ENCODE measurements at places on chromosomes 11 and 22.

DNA sequence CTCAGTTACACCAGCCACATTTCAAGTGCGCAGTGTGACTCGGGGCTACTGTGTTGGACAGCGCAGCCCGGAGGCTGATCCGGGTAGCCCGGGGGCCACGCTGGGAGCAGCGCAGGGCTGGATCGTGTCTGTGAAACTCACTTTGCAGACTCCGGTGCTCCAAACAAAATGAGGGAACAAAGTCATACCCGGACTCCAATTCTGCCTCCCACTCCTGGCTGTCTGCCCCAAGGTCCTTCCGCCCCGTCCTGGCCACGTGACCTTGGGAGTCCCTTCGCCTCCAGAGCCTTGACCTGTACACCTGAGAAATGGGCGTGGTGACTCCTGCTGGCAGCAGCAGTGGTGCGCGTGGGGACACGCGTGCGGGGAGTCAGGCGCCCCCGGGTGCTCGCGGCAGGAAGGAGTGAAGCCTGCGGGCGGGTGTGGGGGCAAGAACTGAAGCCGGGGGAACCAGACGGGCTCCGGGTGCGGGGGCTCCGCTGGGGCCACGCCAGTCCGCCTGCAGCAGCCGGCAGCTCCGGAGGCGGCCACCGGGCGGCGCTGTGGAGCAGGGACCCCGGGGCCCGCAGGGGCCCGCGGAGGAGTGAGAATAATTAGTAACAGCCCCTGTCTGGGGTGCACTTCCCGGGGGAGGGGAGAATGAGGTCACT is 42.4 kb downstream of the KCNJ4 start:
- no peak for DNase-seq

- no peak for DNase-seq
Measured at GRCh38 chr11:112016088-112016764, 9.0 kb upstream of the DLAT start.

GRCh38 chr11:61610905-61611304 is 30.0 kb upstream of the SYT7 start:
- no peak for DNase-seq

- no peak for DNase-seq
Measured at GRCh38 chr11:67577951-67578350, 5.7 kb upstream of the GSTP1 start.

GRCh38 chr11:47611348-47611794 is 17.2 kb upstream of the C1QTNF4 start:
- DNase-seq, result no peak

GRCh38 chr22:43830931-43831560 is 18.9 kb upstream of the EFCAB6 start:
- no peak for DNase-seq

DNA sequence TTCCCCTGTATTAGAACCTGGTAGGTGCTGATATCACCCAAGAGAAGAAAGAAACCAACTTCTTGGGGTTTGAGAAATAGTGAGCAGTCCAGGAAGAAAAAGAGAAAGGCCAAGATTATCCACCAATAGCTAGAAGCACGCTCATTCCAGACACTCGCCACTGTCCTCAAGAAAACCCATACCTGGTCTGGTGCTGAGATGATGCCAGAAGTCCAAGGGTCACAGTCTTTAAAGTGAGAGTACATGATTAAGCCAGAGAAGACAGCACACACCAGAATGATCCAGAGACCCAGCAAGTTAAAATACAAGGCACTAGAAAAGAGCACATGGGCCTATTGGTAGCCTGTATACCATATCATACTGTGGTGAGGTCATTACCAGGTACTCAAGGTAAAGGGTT is 23.6 kb downstream of the SLC5A12 start:
- DNase-seq, result no peak

GRCh38 chr22:20429254-20430100 is 8.1 kb downstream of the SCARF2 start:
- DNase-seq, result peak; percentile 68

GRCh38 chr11:67449116-67449844 is 3.2 kb downstream of the GPR152 start:
- no peak for DNase-seq

GRCh38 chr11:70862093-70862492 is 390.3 kb downstream of the SHANK2 start:
- DNase-seq, result no peak

GRCh38 chr11:115930291-115930690 is 426.1 kb upstream of the CADM1 start:
- no peak for DNase-seq

DNA sequence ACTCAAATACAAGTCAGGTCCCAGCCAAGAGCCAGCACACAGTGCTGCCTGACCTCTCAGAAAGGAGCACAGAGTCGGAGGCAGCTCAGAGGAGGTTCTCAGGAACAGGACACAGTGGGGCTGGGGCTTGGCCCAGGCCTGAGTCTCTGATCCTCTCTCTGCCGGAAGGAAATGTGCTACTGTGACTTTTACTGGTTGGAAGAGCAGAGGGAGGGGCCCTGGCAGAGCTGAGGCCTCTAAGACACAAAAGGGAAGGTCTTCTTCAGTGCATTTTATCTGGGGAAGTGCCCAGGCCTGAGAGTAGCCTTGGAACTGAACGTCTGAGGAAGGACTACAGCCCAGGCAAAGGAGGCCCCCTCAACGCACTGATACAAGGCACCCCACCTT is 16.2 kb upstream of the CASTOR1 start:
- peak; percentile 28 for DNase-seq

- DNase-seq, result no peak
Measured at GRCh38 chr11:77252555-77253270, 48.8 kb downstream of the GDPD4 start.

- no peak for DNase-seq
Measured at GRCh38 chr22:22894740-22895731, 7.4 kb downstream of the IGLL5 start.

- DNase-seq, result peak; percentile 55
Measured at GRCh38 chr11:47373876-47374719, 4.2 kb downstream of the SPI1 start.

GRCh38 chr11:47271328-47271727 is 1.4 kb downstream of the MADD start:
- DNase-seq, result no peak

DNA sequence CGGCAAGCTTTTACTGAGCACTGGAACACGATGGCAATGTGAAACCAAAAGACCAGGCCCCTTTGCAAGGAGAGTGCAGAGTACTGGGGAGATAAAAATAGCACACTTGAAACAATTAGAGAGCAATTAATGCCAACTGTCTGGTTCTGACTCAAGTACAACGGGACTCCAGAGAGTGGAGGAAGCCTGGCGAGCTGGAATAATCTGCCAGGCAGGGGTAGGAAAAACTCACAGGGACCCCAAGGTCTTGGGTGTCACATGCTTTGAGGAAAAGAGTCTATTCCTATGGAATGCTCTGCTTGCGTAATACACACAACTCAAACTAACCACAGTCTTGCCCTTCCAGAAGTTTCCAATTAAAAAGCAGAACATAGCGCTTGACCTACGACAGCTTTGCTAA is 113.0 kb upstream of the CLMP start:
- no peak for DNase-seq

DNA sequence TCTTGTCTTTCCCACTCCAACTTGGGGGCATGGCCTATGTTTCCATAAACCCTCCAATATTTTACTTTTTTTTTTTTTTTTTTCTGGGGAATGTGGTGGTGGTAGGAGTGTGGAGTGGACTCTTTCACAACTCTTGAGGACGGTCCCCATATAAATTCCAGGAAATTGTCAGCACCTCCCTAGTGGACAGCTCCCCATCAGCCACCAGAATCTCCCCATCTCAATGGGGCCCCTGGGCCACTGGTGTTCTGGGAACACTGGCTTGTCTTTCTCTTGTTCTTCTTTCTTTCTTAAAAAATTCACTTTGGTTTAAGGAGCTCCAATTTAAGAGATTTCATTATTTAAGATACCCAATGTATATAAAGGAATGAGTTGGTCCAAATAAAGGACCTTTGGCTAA is 74.1 kb downstream of the ADM start:
- no peak for DNase-seq

DNA sequence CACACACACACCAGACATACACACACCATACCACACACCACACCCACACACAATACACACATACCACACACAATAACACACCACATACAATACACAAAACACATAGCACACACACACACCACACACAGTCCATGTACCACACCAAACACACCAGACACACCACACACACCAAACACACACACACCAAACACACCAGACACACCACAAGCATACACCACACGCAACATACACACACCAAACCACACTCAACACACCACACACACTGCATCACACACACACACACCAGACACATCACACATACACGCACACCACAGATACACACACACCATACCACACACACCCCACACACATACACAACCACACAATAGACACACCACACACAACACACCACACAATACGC is 54.8 kb downstream of the IGSF9B start:
- no peak for DNase-seq

GRCh38 chr11:100794446-100794845 is 107.4 kb downstream of the ARHGAP42 start:
- no peak for DNase-seq

- DNase-seq, result no peak
Measured at GRCh38 chr11:14149683-14150082, 187.2 kb downstream of the SPON1 start.

GRCh38 chr11:92751594-92751993 is 217.9 kb upstream of the MTNR1B start:
- DNase-seq, result no peak

DNA sequence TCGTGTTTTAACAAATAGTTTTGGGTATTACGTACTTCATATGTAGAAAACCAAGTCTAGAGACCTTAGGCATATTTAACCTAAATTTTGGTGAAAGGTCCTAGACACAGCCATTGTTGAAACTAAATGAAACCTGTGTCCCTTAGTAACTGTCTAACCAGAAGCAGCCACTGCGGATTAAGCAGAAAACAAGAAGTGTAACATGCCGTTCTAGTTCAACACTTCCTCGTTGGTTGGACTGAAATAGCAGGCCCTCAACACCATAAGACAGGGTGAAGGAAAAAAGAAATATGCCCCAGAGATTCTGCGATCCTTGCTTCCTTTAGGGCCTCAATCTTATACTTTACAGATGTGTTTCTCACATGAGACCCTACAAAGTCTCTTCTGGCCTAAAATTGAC is 2.0 kb downstream of the NAA40 start:
- DNase-seq, result no peak

- DNase-seq, result no peak
Measured at GRCh38 chr22:34105461-34106062, 185.3 kb upstream of the LARGE1 start.

DNA sequence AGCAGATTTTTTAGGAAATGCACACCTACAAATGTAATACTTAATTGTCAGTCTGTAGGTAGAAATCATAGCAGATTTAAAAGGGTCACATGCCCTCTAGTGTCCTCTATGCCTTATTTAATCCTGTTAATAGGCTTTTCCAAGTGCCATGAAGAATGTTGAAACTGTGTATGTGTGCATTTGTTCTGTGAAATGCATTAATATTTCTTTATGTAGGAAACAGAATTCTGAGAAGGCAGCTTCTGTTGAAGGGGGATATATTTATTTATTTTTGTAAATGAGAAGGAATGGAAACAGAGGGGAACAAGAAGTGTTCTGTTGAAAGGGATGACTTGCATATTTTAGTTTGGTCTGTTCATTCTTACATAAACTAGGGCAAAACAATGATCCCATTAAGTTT is 51.0 kb downstream of the SVIP start:
- no peak for DNase-seq

DNA sequence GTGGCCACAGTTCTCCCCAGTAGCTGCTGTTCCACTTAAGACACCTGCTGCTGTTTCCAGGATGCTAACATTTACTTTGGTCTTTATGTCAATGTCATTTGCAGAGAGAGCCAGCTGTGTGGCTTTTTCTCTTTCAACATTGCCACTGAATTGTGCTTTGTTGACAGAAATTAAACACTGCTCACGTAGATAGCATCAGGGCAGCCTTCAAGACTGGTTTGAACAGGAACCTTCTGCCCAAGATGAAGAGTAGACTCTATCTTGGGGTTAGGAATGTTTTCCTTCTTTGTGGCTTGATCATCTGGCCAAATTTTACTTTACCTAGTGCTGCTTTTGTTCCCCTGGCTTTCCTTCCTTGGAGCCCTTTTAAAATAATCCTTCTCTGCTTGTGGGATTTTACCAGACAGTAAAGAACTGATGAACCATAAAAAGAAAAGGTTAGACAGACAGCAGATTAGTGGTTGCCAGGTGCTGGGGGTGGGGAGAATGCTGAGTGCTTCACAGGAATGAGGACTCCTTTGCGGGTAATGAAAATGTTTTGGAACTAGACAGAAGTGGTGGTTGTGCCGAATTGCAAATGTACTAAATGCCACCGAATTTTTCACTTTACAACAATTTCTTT is 22.7 kb upstream of the XBP1 start:
- DNase-seq, result no peak

GRCh38 chr11:72912253-72912652 is 98.0 kb downstream of the ATG16L2 start:
- DNase-seq, result no peak

GRCh38 chr11:23574149-23574548 is 713.9 kb upstream of the CCDC179 start:
- no peak for DNase-seq

DNA sequence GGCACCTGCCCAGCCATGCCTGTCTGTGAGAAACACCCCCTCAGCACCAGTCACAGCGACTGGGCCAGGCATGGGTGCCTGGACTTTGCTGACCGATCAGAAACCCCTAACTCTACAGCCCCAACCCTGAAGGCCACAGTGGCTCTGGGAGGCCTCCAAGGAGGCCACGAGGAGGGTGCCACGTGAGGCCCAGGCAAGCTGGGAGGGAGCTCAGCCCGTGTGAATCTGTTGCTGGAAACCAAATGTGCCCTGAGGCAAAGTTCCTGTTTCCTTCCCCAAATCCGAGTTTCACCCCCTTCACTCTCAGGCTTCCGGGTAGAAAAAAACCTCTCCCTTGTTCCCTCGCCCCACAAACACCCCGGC is 1.3 kb downstream of the UNC93B1 start:
- DNase-seq, result no peak

DNA sequence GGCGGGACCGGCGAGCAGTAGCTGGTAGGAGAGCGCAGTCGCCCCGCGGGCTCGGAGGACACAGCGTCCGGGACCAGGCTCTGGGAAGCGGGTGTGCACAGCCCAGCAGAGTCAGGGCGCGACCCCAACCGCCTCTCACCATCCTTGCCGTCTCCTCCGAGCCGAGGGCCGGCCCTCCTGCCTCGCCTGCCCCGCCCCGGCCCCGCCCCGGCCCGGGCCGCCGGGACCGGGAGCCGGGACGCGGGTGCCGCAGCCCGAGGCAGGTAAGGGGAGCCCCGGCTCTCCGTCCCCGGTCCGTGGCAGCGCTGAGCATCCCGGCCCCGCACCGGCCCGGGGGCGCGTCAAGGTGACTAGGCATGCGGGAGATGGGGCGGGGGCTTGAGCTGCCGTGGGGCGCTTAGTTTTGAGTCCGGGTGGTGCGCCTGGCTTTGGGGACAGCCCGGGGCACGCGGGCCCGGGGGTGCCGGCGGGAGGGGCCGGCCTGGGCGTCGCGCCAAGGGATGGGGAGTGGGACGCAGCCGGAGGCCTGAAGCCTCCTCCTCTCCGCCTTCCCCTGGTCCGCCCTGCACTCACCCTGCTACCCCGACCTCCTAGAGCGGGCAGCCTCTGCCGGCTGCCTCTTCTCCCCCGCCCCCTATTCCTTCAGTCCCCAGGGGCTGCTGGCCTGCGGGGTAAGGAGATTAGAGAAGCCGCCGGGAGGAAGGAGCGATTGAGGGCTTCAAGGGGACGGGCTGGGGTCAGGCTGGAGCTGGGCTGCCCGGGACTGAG is at the start of gene ABCG4:
Gene ABCG4 (plus strand): TSS at position 35 of the 768 bp plus-strand sequence. CDS start 914 bp downstream, outside the sequence.
- no peak for DNase-seq
